A549 treated with DMSO at 1 μM for 4 hours (cell line): ENCODE measurements at places on chromosomes 7 and 10. TPM values are rescaled to one million over a fixed set of nuclear protein-coding genes. Genes with fewer than 3 reads are reported as not detected.

The DNAJB6 gene
- total RNA-seq, result 99.0 to 142 TPM (median 115 TPM) in 5 replicates

The C10orf67 gene
- 0.03 to 0.13 TPM (median 0.06 TPM) in 4 of 5 replicates, not detected in the other for total RNA-seq

The SFTPA1 gene
- total RNA-seq, result not detected in 5 replicates

The GRM8 gene
- 0.06 to 0.21 TPM in 2 of 5 replicates, not detected in the others for total RNA-seq

The GJC3 gene
- total RNA-seq, result 0.09 to 0.18 TPM (median 0.13 TPM) in 4 of 5 replicates, not detected in the other

The FBXO24 gene
- total RNA-seq, result 0.12 to 0.24 TPM (median 0.22 TPM) in 5 replicates

The MGAM2 gene
- 0.01 TPM in 1 of 5 replicates, not detected in the others for total RNA-seq

The RPEL1 gene
- 0.03 TPM in 1 of 5 replicates, not detected in the others for total RNA-seq
